Breast epithelium (tissue), 4 donors: ENCODE measurements at places on chromosomes 3 and 15.

DNA sequence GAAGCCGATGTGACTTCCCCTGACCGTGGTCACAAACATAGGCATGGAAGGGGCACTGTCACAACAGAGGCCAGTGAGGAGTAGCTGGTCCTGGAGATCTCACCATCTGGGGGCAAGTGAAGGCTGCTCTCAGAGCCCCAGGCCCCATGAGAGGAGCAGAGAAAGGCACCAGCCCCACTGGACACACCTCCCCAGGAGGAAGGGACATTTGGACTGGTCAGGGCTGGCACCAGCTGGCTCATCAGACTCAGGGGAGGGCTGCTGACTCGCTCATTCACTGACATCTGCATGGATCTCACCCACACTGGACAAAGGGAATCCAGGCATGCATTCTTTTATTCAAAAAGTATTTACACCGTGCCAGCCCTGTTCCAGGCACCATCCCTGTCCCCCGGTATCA lies 26.8 kb downstream of the ESYT3 start:
- DNase-seq = no peak

GRCh38 chr3:185796431-185797107 lies 28.3 kb downstream of the IGF2BP2 start:
- DNase-seq = no peak

GRCh38 chr15:101318839-101319238 lies 23.8 kb upstream of the SNRPA1 start:
- DNase-seq = no peak

- DNase-seq = no peak
Measured at GRCh38 chr3:7166460-7166859, 305.5 kb downstream of the GRM7 start.

DNA sequence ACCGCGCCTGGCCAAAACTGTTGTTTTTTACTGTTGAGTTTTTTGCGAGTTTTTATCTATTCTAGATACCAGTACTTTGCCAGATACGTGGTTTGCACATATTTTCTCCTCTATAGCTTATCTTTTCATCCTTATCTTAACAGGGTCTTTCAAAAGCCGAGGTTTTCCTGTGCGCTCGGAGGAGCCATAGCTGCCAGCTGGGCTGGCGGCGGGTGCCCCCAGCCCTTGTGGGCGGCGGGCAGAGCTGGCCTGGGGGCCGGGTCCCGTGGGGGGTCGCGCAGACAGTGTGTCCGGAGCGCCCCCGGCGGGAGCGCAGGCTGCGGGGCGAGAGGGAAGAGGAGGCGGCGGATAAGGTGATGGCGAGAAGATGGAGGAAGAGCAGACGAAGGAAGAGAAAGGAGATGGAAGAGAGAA lies 11.1 kb upstream of the EIF4A2 start:
- DNase-seq = no peak

DNA sequence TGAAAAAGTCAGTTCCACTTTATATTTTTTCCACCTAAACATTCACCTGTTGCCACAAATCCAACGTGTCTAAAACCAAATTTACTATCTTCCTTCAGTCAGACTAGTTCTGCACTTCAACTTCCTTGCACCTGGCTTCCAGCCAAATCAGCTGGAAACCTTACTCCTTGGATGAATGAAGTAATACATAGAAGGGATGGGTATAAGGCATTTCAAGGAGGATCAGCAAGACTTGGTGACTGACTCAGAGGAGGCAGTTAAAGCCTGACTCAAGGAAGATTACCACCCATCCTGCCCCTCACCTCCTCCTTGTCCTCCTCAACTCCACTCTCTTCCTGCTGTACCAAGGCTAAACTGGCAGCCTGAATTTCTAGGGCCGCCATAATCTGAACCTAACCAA lies 37.1 kb downstream of the QTRT2 start:
- no peak for DNase-seq

- DNase-seq = no peak
Measured at GRCh38 chr3:188200481-188200880, 46.5 kb downstream of the LPP start.

DNA sequence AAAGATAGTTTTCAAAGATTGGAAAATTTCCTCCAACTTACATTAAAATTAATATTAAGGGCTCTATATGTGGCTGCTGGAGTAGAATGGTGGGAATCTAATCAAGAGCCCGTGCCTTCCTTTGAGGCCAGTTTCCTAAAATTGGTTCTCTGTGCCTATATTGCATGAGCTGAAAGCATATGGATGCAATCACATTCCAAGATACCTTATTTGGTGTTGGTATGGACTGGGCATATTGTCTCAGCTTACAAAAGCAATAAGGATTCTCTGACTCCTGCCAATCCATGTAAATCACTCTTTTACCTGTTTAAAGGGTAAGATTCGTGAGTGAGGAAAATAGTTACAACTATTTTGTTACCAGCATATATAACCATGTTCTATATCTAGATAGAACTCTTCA lies 111.6 kb downstream of the GREM1 start:
- DNase-seq = no peak

DNA sequence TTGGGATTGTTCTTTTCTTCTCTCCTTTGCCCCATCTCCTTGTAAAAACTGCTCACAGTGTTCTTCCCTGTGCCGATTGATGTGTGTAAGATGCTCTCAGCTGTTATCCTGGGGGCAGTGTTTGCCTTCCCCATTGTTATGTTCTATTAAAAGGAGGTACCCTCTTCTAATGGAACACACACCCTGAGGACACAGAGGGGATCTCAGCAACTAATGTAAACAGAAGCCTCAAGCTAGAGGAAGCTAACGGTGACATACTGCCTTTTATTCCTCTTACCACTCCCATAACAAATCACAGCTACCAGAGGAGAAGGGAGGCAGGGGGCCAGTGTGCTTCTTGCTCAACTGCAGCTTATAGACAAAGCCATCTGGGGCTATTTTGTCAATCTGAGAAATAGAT lies 2.2 kb downstream of the TAGLN3 start:
- no peak for DNase-seq

GRCh38 chr15:66138892-66139590 lies 114.5 kb downstream of the MEGF11 start:
- DNase-seq = no peak

DNA sequence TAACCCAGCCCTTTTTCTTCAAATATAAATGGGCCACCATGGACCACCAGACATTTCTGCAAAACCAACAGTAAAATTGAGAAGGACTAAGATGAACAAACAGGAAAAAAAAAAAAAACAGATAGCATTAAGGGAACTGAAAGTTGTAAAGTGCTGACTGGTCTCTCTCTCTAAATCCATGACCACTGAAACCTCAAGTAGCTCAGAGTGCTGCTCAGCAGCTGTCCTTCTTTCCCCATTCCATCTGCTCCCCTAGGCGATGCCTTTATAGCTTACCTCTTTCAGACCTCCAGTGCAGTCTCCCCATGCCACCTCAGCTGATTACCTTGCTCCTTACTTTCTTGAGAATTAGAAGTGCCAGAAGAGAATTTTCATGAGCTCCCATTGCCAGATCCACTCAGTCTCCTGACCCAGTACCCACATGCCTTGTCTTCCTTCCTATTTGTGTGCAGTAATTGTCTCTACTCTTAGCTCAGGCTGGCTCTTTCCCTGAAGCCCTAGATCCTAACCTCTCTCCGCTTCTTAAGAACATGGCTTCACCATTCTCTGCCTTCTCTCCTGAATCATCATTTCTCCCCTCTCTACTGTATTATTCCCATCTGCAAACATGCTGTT lies 23.9 kb upstream of the XIRP1 start:
- DNase-seq = no peak

DNA sequence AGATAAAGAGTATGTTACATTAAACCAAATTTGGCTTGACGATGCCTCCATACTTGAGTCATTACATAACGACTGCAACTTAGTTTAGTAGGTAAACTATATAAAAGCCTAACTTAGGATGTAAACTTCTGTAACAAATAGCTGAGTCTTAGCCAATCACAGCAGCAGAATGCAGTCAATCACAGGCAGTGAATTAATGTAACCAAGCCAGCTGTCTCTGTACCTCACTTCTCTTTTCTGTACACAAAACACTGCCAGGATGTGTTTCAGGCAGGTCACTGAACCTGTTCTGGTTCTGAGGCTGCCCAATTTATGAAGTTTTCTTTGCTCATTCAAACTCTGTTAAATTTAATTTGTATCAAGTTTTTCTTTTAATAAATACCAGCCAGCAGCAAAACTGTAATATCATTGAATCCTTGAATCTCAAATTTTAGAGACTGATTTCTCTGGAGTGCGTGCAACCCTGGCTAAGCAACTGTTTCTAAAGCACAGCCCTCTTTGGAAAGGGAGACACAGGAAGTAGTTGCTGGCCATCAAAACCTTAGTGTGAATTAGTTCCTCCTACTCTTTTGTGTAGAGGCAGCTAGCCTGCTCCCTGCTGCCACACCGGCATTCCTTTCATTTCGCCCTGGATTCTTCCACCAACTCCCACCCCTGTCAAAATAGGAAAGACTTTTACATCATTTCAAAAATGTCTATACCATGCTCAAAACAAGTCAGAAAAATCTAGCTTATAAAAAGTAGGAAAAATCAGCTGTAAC lies 15.2 kb downstream of the RFTN1 start:
- DNase-seq = no peak

- no peak for DNase-seq
Measured at GRCh38 chr15:60351066-60351465, 46.7 kb downstream of the ANXA2 start.

DNA sequence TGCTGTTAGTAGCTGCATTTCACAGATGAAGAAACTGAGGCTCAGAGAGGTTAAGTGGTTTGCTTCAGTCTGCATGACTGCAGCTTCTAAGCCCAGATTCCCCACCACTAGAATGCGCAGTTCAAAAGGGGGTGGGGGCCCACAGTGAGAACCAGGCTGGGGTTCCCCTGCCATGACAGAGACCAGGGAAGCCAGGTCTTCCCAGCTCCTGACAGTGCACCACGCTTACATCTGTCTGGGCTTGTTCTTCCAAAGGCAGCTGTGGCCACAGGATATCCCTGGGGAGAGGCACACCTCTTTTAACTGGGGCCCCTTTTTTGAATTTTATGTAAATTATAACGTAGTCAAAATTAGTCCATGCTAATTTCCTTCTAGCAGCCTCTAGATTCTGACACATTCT lies 5.3 kb downstream of the PLEKHO2 start:
- DNase-seq = no peak

GRCh38 chr3:188432802-188433520 lies 279.0 kb downstream of the LPP start:
- no peak for DNase-seq

GRCh38 chr3:81823882-81824395 lies 62.5 kb upstream of the GBE1 start:
- no peak for DNase-seq

DNA sequence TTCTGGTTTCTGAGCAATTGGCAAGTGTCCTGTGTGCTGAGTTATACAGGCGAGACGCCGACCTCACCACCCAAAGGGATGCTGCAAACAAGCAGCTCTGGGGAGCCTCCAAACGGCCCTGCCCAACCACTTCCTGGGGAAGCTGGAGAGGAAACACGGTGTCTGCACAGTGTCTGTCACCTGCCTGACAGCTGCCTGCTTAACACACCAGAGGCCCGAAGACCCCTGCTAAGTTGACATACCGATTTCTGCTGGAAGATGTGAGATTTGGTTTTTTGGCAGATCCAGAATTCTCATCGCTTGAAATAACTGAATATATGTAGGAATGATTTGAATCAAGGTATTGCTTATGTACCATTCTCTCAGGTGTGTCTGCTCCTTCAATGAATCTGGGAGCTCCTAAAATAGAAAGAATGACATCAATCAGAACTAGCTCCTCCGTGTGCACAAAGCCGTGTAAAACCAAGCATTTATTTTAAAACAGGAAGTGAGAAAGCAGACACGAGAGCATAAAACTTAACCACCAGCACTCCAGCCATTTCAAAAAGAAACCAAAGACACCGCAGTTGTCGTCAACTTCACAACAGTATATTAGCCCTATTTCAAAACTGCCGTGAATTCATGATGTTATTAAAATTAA lies 27.2 kb downstream of the LRRC2 start:
- DNase-seq = peak; percentile 34

GRCh38 chr3:164306042-164306441 lies 772.3 kb downstream of the SI start:
- no peak for DNase-seq

DNA sequence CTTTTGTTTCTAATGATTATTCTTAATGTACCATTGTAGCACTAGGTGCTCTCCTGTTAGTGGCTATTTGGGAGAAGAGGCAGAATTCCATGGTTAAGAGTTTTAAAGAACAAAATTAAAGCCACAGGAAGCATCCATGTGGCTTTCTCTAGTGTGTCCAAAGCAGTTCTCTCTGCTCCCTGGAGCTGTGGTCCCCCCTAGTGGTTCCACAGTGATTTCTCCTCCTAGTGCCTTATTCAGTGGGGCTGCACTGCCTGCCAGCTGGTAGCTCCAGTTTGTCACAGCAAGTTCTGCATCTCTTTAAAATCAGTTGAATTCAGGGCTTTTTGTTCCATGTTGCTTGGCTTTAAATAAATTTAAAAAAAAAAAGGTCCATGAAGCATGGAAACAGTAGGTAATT lies 39.6 kb upstream of the FAM98B start:
- no peak for DNase-seq

GRCh38 chr3:73827204-73827603 lies 202.5 kb upstream of the PDZRN3 start:
- DNase-seq = no peak

GRCh38 chr3:58190291-58190690 lies 20.5 kb downstream of the DNASE1L3 start:
- DNase-seq = no peak

- no peak for DNase-seq
Measured at GRCh38 chr3:165805946-165806561, 31.2 kb downstream of the BCHE start.
